Activated T-helper 1 cell treated with anti-CD3 and anti-CD28 coated beads, Interleukin-12 subunit alpha, Interleukin-12 subunit beta, Interleukin-2, Interleukin-4 antibody, amounts not matched to agents 30 ng/mL and 10 ng/mL and 1 ng/mL, durations not matched to agents 14 hours and 24 hours and 36 hours (primary cell): ENCODE measurements at places on chromosomes 2 and 18. TPM values are rescaled to one million over a fixed set of nuclear protein-coding genes. Genes with fewer than 3 reads are reported as not detected.

The KIF1A gene
- total RNA-seq, result 0.66 and 0.83 TPM in 2 replicates

GRCh38 chr2:66899109-66899508 is 464.2 kb downstream of the MEIS1 start:
- H3K4me1 ChIP-seq, result no peaks in the 10 kb centered on the region
- H3K27ac ChIP-seq, result no peak overlapping the region
- no peak for DNase-seq
- H3K4me3 ChIP-seq, result no peak overlapping the region

The CPLX4 gene
- not detected in 2 replicates for total RNA-seq

GRCh38 chr2:41856946-41857345 is 190.9 kb upstream of the PKDCC start:
- H3K27ac ChIP-seq, result no peak overlapping the region
- no peaks in the 10 kb centered on the region for H3K4me1 ChIP-seq
- H3K4me3 ChIP-seq, result no peak overlapping the region
- DNase-seq, result no peak
- H3K27me3 ChIP-seq, result peaks cover 17% of the 10 kb centered on the region

GRCh38 chr2:207312006-207312356 is 146.2 kb upstream of the KLF7 start:
- H3K36me3 ChIP-seq, result peaks cover 11% of the 10 kb centered on the region
- H3K4me1 ChIP-seq, result peaks cover 50% of the 10 kb centered on the region
- no peak overlapping the region for H3K4me3 ChIP-seq
- peak overlapping the region; percentile 88 for H3K27ac ChIP-seq
- no peak for DNase-seq

The SERPINB12 gene
- total RNA-seq, result not detected in 2 replicates

DNA sequence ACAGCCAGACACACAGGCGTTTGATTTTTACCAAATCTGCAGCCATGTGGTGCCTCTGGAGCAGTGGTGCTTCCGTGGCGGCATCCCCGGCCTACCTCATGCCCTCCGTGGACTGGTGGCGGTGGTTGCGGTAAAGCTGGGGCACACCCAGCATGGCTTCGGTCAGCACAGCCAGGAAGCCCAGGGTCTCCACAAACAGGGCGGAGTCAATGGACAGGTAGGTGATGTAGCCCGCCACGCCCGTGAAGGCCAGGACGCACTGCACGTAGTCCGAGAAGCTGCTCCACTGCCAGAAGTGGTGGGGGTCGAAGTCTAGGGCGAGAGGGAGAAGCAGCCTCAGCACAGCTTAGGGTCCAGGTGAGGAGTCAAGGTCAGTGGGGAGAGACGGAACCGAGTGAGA is 32.4 kb downstream of the SLC66A2 start:
- no peaks in the 10 kb centered on the region for H3K4me1 ChIP-seq
- DNase-seq, result no peak
- no peak overlapping the region for H3K27ac ChIP-seq
- peaks cover 38% of the 10 kb centered on the region for H3K36me3 ChIP-seq

DNA sequence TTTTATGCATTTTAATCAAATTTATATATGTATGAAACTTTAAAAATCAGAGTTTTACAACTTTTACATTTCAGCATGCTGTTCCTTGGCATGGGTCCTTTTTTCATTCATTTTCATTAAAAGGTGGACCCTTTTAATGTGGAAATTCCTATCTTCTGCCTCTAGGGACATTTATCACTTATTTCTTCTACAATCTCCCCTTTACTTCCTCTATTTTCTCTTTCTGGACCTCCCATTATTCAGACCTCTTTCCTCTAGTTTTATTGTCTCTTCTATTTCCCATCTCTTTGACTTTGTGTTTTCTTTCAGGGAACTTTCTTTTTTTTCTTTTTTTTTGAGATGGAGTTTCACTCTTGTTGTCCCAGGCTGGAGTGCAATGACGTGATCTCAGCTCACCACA is 5.7 kb downstream of the PROC start:
- peaks cover 6% of the 10 kb centered on the region for H3K4me1 ChIP-seq
- H3K27ac ChIP-seq, result no peak overlapping the region
- H3K36me3 ChIP-seq, result no peaks in the 10 kb centered on the region
- no peak for DNase-seq
- H3K4me3 ChIP-seq, result peak overlapping the region; percentile 16
- peaks cover 42% of the 10 kb centered on the region for H3K27me3 ChIP-seq

The CD207 gene
- not detected in 2 replicates for total RNA-seq

DNA sequence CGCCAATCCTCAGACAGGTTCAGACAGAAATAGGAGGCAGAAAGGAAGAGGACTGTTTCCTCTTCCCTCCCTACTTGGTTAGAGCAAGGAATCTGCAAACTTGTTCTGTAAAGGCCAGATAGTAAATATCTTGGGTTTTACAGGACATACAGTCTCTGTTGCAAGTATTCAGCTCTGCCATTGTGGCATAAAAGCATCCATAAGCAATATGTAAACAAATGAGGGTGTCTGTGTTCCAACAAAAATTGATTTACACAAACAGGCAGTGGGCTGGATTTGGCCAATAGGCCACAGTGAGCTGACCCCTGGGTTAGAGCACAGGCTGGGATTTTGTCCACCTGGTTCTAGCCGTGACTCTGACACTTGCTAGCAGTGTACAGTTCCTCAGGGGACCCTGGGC is 89.4 kb downstream of the NRP2 start:
- no peak for DNase-seq
- no peak overlapping the region for H3K4me3 ChIP-seq
- H3K27ac ChIP-seq, result no peak overlapping the region
- H3K36me3 ChIP-seq, result no peaks in the 10 kb centered on the region
- H3K4me1 ChIP-seq, result no peaks in the 10 kb centered on the region

DNA sequence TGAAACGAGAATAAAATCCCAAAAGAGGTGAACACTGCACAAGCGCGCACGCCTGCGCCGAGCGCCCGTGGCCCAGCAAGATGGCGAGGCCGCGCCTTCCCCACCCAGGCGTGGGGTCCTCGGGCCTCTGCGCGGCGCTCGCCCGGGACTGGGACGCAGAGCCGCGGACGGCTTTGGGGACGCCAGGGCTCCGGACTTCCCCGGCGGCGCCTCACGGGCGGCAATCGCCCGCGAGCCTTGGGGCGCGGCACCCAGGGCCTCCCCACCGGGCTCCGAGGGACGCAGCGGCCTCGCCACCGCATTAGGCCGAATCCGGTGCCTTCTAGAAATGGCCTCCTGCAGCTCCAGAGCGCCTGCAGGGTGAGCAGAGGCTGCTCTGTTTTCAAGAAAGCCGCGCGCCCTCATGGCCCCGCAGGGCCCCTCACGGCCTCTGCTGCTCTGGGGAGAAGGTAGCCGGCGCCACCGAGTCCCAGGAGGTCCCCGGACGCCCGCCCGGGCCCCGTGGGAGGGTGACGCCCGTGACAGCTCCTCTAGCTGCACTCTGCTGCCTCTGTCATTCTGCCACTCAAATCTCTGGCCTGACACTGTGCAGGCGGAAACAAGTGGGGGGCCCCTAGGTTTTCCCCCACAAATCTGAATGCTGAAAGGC is 35.9 kb upstream of the POMC start:
- peaks cover 13% of the 10 kb centered on the region for H3K4me1 ChIP-seq
- DNase-seq, result no peak
- no peaks in the 10 kb centered on the region for H3K36me3 ChIP-seq
- no peak overlapping the region for H3K27ac ChIP-seq

DNA sequence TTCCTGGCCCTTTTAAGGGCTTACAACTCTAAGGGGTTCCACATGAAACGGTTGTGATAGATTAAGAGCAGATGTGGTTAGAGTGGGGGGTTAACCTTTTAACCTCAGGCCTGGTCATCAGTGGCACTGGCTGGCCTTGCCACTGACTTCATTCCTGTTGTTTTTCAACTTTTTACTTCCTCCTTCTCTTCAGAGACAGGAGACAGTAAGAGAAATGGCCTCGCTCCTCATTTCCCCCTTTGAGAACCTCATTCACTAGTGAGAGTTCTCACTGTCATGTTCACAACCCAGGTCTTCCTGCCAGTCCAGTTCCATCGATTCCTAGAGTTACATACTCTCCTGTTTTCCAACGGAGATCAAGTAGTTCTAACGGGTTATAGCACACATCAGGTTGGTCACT is 101.6 kb upstream of the SLC1A4 start:
- H3K27ac ChIP-seq, result no peak overlapping the region
- H3K27me3 ChIP-seq, result peaks cover 2% of the 10 kb centered on the region
- no peak overlapping the region for H3K4me3 ChIP-seq
- H3K4me1 ChIP-seq, result no peaks in the 10 kb centered on the region
- no peaks in the 10 kb centered on the region for H3K36me3 ChIP-seq
- DNase-seq, result no peak

DNA sequence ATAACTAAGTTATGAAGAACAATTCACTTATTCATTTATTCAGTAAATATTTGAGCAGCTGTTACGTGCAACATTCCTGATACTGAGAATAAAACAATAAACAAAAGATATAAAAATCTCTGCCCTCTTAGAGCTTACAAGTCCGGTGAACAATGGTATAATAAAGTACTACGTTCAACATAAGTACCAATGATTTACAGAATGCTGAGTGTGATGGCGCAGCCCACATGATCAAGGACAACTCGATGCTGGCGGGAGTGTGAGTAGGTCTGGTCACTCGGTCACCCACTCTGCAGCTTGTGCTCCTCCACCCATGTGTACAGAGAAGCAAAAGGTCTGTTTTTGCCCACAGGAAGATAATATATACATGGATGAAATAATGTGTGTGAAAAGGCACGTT is 254.3 kb downstream of the BCL11A start:
- H3K4me1 ChIP-seq, result no peaks in the 10 kb centered on the region
- peaks cover 2% of the 10 kb centered on the region for H3K27me3 ChIP-seq
- H3K27ac ChIP-seq, result no peak overlapping the region
- no peaks in the 10 kb centered on the region for H3K36me3 ChIP-seq

- no peak overlapping the region for H3K27ac ChIP-seq
- peaks cover 8% of the 10 kb centered on the region for H3K4me1 ChIP-seq
- H3K27me3 ChIP-seq, result no peaks in the 10 kb centered on the region
- H3K36me3 ChIP-seq, result peaks cover 20% of the 10 kb centered on the region
Measured at GRCh38 chr2:113980946-113981345, 91.1 kb downstream of the ACTR3 start.
